ENCODE measurements at places on chromosomes 1 and 21.

DNA sequence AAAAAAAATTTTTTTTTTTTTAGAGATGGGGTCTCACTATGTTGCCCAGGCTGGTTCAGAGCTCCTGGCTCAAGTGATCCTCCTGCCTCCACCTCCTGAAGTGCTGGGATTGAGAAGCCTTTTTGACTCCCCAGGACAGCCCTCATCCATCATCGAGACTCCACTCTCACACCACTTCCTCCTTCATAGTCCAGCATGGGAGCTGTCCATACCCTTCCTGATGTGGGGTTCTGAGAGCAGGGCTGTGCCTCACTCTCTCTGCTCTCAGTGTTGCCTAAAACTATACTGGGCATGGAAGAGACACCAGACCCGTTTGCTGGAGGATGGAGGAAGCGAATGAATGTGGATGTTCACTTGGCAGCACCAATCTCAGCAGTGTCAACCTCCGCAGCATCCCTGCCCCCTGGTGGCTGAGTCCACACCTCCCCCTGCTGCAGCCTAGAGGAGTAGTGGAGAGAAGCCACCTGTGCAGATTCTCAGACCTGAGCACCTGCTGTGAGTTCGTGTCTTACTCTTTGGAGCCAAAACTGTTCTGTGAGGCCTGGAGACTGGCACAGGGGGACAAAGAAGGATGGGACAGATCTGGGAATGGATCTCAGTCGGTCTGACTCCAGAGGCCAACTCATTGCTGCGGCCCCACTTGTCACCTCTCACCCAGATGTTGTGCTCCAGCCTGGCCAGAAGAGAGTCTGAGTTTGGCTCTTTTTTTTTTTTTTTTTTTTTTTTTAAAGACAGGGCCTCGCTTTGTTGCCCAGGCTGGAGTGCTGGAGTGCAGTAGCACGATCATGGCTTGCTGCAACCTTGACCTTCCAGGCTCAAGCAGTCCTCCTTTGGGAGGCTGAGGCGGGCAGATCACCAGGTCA is 17.7 kb downstream of the TINAGL1 start:
- peak; percentile 47 for DNase-seq

GRCh38 chr1:9482403-9482802 is 56.9 kb upstream of the SLC25A33 start:
- DNase-seq, result no peak

DNA sequence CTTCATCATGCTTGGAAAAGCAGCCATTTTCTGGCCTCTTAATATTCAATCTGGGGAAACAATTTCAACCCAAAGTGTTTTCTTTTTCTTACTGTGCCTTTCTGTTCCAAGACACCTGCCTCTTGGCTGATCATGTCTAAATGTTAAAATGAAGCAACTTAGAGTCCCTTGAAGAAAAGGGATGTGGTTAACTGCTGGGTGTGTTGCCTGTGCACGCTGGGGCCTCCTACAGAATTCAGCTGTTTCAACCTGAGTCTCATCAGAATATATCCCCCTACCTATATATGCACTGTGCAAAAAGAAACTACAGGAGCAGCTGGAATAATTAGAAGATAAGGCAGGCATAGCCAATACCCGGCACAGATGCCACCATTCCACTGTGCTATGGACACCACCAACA is 222.0 kb downstream of the OMA1 start:
- DNase-seq, result no peak

DNA sequence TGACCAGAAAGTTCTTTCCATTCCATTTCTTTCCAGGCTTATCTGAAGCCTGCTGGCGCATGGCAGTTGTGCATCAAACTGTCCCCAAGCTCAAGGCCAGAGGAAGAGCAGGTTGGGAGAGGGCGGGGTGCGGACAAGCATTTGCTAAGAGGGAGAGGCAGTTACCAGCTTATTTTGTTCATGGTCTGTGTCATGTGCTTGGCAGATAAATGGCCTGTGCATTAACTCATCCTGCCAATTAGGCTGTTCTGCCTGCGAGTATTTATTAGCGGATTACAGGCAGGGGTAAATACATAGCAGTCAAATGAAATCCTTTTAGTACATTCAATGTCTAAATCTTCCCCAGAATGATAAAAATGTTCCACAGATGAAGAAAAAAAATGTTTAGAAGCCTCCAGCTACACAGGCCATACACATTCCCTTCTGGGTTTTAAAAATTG is 48.9 kb upstream of the B3GALNT2 start:
- no peak for DNase-seq

DNA sequence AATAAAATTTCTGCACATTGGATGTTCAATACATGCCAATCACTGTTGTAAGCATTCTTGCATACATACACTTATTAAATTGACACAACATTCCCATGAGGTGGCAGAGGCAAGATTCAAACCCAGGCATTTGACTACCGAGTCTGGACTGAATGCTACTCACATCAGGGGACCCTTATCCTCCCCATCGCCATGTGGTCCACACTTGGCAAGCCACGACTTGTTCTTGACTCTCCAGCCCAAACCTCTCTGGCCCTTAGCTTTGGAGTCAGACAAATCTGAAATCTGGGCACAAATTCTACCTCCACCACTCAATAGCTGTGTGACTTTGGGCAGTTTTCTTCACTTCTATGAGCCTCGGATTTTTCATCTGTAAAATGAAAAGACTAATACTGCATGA is 57.1 kb downstream of the NMNAT2 start:
- no peak for DNase-seq

GRCh38 chr21:39850333-39850732 is 16.9 kb upstream of the PCP4 start:
- DNase-seq, result no peak

DNA sequence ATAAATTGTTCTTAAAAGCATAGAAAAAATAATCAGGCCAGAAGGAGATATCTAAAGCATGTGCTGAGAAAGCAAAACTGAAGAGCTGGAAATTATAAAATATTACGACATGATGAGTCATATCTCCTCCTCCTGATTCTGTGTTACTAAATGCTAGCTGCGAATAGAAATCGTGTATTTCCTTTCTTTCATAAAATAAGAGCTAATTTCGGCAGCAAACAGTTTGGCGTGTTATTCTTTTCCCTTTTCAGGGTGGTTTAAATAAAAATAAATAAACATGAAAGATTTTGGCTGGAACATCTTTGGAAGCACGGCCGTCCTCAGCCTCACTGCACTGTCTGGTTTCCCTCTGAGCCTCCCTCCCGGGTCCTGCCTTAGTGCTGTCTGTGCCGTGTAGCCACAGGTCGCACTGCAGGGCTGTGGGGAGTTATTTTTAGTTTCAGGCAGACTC is 56.0 kb downstream of the ADARB1 start:
- DNase-seq, result peak; percentile 84

DNA sequence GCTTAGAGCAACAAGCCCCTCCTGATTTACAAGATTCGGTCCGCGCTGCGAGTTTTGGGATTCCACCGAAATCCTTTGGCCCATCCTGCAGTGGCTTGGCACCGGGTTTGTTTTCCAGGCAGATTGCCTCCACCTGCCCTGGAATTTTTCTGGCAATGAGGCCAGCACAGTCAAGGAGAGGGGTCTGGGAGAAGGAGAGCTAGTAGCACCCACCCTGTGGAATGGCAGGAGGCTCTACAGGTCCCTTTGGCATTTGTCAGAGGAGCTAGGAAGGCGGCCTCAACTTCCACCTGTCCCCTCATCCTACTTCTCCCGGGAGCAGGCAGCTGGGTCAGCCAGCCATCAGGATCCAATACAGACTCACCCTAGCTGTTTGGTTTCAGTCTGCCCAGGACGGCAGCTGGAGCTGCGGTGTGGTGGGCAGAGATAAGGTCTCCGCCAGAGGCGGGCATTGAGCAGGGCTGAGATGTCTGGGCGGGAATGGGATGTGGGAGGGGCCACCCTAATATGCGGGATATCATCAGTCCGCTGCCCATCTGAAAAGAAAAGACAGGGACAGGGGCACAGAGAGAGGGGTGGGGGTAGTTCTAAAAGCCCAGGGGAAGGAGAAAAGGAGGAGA is 37.8 kb upstream of the PRELP start:
- DNase-seq, result no peak

- peak; percentile 48 for DNase-seq
These were observed 90.9 kb downstream of the SLC30A10 start for GRCh38 chr1:219837274-219837993.

- no peak for DNase-seq
These were observed 38.3 kb downstream of the SDCCAG8 start for GRCh38 chr1:243293941-243294722.

GRCh38 chr1:10914056-10914455 is 98.4 kb upstream of the TARDBP start:
- DNase-seq, result no peak

DNA sequence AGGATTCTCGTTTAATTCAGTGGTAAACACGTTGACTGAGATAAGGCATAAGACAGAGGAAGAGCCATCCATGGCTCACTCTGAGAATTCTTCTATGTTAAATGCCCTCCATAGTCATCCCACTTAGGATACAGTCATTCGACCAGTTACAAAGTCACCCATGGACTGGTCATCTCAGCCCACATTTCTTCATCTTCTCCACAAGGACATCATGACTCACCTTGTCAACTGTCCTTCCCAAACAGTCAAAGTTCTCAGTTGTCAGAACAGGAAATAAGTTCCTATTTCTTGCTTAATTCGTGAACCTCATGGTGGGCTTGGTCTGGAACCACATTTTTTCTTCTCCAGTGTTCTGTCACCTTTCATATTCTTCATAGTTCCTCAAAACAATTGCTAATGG is 133.2 kb downstream of the TGFB2 start:
- DNase-seq, result no peak

DNA sequence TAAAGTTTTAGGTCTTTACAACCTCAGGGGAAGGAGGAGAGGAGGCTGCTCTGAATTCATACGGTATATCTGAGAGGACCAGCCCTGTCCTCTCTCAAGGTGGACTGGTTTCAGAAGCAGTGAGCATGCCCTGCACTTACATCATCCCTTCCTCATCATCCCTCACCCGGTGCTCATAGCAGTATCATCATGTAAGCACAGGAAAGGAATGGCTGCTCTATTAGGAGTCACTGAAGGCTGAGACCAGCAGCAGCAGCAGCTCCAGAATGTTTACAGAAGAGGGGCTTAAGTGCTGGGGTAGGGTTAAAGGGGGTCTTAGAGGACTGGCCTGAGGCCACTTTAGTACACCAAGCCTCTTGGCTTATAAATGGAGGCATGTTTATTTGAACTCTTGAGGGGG is 185.9 kb downstream of the AK5 start:
- no peak for DNase-seq

GRCh38 chr1:248739572-248740205 is 15.9 kb downstream of the LYPD8 start:
- DNase-seq, result no peak

- DNase-seq, result no peak
These were observed 98.8 kb downstream of the NOS1AP start for GRCh38 chr1:162168261-162168660.

GRCh38 chr1:95021805-95022643 is 50.7 kb downstream of the ALG14 start:
- no peak for DNase-seq

DNA sequence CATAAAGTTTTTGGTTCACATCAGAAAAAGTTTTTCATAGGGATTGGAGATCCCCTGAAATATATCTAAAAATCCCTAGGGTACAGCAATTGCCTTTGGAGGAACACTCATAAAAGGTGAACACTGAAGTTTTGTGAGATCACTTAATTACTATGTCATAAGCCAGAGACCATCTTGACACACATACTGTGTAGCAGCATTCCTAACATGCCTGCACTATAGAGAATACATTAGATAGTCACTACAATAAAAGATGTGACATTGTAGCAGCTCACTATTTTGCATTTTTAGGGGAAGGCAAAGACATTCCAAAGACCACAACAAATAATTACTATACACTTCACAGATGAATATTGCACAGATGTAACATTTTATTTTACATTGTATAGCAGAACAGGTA is 779.9 kb downstream of the KCNT2 start:
- DNase-seq, result no peak

DNA sequence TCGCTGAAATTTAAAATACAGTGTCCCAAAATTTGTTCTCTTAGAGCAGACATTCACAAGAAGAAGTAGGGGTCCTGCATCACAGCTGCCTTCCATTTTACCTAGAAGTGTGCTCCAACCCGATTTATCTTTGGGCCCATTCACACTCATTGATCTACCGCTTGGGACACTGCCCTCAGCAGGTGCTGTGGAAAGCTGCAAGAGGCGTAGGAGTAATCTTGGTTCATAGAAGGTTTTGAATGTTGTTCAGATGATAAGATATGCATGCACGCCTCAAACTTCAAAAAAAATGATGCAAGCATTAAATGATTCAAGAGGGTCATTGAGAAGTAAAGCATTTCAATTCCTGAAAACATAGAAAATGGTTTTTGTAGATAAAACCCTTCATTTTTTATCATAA is 18.6 kb upstream of the C1orf105 start:
- no peak for DNase-seq

GRCh38 chr1:69645477-69645876 is 77.8 kb downstream of the LRRC7 start:
- DNase-seq, result no peak

DNA sequence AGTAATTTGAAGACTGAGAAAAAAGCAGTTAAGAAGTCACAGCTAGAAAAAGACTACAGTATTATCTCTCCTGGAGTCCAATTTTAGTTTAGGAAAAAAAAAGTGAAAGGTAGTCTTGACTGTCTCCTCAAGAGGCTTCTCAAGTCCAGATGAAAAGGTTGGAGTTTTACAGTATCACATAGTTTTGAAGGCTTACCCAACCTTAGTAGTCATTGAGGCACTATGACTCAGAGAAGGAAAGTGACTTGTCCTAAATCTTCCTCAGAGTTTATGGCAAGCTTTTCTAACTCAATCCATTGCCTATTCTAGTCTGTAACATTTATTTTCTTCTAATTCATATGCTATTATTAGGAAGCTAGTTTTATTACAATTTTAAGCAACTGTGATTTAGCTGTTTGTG is 174.9 kb downstream of the DPYD start:
- no peak for DNase-seq

DNA sequence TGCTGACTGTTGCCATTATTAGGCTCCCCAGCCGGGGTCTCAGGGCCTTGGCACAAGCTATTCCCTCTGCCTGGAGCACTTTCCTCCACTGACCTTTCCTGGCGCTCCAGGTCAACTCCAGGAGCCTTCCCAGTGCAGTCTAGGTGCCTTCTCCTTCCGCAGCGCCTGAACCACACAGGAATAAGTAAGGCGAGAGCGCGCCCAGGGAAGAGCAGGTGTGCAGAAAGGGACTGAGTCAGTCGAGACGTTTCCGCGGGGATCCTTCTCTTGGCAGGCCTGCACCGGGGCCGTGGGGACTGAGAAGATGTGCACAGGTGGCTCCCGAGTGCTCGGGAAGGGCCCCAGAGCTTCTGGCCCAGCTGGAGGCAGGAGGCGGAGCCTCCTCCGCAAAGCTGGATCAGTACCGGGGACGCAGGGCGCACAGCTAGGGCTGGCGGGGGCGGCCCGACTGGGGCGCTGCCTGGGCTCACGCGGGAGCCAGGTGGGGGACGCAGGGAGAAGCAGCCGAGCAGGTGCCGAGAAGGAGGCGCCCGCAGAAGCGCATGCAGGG is 765 bp upstream of the BMP8A start:
- DNase-seq, result no peak

DNA sequence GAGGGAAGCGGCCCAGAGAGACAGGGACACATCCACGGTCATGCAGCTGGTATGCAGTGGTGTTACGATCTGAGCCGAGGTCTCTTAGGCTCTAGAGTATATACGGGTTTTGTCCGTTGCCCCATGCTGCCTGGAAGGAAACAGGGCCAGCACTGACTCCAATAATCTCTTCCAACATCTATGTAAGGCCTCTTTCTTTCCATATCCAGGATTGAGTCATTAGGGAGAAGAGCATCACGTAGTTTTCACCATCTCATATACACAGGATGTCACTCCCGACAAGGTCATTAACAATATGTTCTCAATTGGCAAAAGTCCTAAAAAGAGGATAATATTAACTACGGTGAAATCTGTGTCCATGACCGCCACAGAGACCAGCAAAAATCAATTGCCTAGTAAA is 4.4 kb downstream of the C8B start:
- no peak for DNase-seq

GRCh38 chr1:20137055-20137454 is 2.1 kb upstream of the PLA2G2F start:
- DNase-seq, result no peak
